ENCODE measurements at places on chromosomes 16 and 17.

DNA sequence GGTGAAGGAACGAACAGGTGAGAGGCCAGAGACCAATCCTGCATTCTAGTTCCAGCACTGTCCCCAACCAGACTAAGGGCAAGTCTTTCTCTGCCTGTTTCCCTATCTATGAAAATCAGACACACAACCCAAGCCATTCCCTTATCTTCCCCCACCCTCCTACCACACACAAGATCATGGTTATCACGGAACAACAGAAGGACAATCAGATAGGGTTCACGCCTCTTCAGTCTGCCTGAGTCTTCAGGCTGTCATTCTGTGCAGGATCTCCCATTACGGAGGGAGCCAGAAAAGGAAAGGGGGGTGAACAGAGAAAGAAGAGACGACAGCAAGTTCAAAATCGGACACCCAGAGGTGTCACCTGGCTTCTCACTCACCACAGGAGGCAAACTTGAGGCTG lies 11.1 kb downstream of the TLE7 start:
- no peak for DNase-seq

DNA sequence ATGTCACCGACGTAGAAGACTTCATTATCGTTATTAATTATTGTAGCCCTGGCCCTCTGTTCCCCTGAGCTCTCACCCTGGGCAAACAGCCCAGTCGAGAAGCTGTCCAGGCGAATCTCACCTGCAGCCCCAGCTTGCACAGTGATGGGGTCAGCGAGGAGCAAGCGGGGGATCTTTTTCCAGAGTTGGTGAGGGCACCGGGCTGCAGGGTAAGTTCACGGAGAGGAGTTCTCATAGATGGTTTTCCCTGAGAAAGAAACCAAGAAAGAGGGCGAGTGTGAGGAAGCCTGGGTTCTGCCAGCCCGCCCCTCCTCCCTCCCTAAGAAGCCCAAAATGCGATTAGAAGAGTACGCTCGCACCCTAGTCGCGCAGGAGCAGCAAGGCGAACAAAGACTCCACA lies 436 bp downstream of the SPAG5 start:
- peak; percentile 43 for DNase-seq

- DNase-seq = no peak
Observed at GRCh38 chr17:81249223-81250040, 10.3 kb downstream of the NDUFAF8 start.

- no peak for DNase-seq
Observed at GRCh38 chr16:68488554-68488953, 40.2 kb upstream of the SMPD3 start.

DNA sequence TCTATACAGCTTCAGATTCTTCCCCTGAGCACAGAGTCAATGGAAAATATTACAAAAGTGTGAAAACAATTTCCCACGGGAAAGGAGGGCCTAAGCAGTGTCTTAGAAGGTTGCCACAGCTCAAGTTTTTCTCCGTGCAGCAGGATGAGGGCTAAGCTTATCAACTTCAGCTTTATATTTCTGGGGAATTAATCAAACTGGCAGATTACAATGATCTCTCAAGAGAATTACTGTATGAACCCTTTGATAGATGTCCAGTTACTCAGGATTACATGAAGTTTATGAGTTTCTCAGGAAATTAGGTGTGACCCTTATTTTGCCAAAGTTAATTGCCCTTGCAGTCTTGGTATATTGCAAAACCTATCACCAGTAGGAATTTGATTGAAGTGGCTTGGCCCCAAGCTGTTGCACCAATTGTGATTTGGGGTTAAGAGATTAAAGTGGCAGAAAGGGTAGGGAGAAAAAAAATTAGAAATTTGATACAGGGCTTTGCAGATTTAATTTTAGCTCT lies 298.4 kb downstream of the MAP2K6 start:
- DNase-seq = no peak

DNA sequence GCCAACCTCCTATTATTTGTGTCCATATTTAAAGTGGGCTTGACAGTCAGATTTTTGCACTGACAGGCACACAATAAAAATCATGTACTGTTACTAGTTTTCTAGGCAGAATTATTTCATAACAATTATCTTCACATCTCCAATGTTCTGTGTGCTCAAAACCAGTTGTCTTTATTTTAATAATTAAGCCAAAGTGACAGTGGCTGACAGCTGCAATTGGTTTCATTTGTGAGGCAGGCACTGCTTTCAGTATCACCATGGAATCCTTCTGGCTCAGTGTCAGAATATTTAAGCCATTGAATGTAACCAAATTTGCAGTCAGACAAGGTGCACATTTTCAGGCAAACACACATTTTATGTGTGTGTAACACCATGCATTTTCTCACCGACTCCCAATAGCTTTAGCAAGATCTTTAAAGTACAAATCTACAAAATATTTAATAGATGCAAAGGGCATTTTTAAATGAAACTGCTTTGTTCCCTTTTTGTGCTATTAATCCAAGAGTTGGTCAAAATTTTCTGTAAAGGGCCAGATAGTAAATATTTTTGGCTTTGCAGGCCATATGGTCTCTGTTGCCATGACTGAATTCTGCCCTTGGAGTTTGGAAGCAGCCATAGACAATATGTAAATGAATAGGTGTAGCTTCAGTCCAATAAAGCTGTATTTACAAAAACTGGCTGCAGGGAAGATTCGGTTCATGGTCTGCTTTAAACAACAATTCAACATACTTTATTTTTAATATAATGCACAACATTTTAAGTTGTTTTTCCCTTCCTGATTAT lies 486.0 kb downstream of the KCNJ2 start:
- peak; percentile 61 for DNase-seq

DNA sequence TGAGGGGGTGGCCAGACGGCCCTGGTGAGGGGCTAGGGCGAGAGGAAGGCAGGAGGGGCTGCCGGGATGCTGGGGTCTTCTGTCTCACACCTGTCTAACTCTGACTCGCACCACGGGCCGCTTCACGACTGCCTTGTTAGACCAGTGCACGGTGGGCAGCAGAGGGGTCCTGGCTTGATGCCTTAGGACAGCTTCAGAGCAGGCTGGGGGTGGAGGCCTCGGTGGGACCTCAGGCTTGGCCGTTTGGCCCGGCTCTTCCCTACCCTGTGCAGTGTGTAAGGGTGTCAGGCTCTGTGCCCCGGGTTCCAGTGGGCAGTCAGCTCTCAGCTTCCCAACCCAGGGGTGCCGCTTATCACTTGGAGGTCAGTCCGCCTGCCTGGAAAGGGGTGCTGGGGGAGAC lies 100.7 kb downstream of the OR1D5 start:
- no peak for DNase-seq

DNA sequence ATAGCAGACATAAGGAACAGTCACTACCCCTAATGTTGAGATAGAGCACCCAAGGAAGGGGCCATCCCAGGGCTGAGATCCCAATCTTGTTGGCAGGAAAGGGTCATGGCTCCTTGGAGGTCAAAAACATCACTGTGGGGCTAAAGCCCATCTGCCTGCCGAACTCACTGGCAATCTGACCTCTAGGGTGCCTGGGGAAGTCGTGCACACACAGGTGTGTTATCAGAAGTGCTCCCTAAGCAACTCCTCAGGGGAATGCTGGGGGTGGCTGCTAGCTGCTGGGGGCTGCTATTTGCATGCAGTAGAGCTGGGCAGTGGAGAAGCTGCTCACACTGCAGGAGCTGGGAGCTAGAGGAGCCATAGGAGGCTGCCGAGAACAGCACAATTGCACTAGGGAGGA lies 47.5 kb upstream of the PHOSPHO1 start:
- no peak for DNase-seq

- DNase-seq = no peak
Observed at GRCh38 chr16:15518381-15519351, 84.3 kb downstream of the BMERB1 start.

GRCh38 chr16:66923866-66924265 lies 1.5 kb downstream of the RRAD start:
- no peak for DNase-seq

GRCh38 chr16:9176547-9177418 lies 85.3 kb downstream of the HAPSTR1 start:
- DNase-seq = no peak

- DNase-seq = peak; percentile 37
Observed at GRCh38 chr17:72488555-72489271, 367.9 kb downstream of the SOX9 start.

DNA sequence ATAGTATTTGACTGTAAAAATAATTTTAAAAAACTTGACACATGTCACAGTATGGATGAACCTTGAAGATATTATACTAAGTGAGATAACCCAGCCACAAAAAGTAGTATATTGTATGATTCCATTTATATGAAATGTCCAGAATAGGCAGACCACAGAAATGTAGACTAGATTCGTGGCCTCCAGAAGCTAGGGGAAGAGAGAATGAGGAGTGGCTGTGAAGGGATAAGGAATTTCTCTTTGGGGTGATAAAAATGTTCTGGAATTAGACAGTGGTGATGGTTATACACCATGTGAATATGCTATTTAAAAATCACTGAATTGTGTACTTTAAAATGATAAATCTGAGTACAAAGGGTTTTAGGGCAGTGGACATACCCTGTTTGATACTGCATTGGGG lies 253.1 kb upstream of the DYNLRB2 start:
- no peak for DNase-seq

GRCh38 chr16:47448830-47449575 lies 11.9 kb downstream of the ITFG1 start:
- no peak for DNase-seq

GRCh38 chr17:3926860-3927627 lies 10.8 kb upstream of the P2RX1 start:
- DNase-seq = no peak

- no peak for DNase-seq
Observed at GRCh38 chr17:40179923-40180659, 2.8 kb downstream of the RAPGEFL1 start.

DNA sequence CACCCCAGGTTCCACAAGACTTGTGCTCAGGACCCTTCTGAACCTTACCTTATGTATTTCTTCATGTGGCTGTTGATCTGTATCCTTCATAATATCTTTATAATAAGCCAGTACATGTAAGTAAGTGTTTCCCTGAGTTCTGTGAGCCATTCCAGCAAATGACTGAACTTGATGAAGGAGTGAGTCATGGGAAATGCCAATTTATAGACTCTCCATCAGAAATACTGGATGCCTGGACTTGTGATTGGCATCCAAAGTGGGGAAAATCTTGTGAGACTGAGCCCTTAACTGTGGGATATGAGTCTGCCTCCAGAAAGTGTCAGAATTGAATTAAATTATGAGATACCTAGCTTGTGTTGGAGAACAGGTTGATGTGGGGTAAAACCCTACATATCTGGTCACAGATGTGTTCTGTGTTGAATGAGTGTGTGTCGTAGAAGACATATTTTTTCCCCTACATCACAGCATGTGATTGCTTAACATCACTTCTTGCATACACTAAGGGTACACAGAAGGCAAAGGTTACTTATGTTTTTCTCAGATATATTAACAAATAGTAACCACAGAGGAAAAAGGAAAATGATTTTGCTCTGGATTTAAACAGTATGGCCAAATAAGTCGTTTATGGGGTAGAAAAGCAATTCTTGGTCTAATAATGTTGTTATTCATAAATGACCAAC lies 70.2 kb upstream of the NETO2 start:
- DNase-seq = no peak

DNA sequence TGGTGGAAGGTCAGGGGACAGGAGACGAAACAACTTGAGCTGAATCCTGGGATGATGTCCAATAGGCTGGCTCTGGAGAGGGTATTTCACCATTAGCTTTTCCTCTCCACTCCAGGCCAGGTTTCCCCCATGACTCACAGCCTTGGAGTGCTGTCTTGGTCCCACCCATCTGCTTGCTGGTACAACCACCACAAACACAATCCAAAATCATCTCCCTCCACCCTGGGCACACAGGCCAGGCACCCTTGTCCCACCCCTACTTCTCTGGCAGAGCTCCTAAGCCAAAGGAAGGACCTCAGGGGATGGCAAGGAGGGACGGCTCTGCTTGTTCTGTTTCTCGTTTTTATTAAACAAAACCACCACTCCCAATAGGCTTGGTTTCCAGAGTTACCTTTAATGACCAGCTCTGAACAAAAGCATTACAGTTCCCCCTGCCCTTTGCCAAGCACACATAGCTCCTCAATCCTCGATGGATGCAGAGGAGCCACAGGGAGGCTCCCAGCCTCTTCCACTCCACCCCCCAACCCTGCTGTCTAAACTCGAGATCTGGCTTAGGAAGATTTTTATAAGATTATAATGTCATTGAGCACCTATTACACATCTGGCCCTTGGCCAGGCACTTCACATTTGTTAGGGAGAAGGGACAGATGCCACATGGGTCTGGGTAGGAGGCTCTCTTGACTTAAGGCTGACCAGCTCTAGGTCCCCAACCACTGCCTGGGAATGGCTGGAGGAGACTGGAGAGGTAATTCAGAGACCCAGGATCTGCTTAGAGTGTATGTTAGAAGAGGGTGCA lies 13.3 kb downstream of the CAVIN1 start:
- DNase-seq = no peak

DNA sequence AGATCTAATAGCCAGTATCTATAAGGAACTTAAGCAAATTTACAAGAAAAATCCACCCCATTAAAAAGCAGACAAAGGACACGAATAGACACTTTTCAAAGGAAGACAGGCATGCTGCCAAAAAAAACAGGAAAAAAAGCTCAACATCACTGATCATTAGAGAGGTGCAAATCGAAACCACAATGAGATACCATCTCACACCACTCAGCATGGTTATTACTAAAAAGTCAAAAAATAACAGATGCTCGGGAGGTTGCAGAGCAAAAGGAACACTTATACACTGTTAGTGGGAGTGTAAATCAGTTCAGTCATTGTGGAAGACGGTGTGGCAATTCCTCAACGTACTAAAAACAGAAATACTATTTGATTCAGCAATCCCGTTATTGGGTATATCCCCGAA lies 9.6 kb downstream of the STX8 start:
- DNase-seq = peak; percentile 38

- DNase-seq = no peak
Observed at GRCh38 chr16:2734844-2735515, 15.0 kb upstream of the PRSS27 start.

DNA sequence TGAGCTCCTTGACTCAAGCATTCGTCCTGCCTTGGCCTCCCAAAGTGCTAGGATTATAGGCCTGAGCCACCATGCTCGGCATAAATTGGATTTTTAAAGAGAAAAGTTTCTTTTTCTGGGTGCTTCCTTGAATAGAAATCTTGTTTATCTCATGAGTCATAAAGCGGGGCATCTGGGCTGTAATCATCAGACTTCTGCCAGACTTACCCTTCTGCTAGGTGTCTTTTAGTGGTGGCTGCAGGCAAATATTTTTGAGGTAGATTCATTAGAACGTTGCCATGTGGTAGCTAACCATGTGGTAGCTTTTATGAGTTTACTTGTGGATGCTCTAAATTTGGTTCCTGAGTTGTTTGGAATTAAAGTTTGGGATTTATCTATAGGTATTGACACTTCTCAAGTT lies 13.4 kb downstream of the PGS1 start:
- DNase-seq = no peak

Data from NCI-H1105 (cell line).